GM12865 (cell line): ENCODE measurements at places on chromosomes 16 and 17.

DNA sequence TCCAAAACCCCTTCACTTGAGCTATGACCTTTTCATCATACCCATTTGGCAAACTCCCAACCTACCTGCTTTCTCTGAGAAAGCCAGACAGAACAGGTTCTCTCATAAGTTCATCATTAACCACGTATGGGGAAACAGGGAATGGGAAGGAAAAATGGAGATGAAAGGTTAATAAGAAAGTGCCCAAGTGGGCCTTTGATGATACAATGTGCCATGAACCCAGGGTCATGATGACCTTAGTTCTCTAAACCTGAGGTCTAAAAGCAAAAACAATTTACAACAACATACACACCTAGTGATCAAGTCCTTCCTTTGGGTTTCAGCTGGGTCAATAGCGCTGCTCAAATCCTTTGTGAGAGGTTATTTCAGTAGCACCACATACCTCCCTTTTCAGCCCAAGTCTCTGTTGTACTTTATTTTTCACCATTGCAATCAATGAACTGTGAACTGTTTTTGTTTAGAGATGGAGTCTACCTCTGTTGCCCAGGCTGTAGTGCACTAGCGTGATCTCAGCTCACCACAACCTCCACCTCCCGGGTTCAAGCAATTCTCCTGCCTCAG, 14.5 kb upstream of the RANGRF start:
- DNase-seq: no peak

GRCh38 chr16:56450986-56451752, at the start of the genes NUDT21 and OGFOD1:
Gene NUDT21 (minus strand): TSS chr16:56451332. CDS start chr16:56451202, 130 bp downstream.
Gene OGFOD1 (plus strand): TSS chr16:56451554. CDS start chr16:56451613, 59 bp downstream.
- DNase-seq: peak; percentile 97

DNA sequence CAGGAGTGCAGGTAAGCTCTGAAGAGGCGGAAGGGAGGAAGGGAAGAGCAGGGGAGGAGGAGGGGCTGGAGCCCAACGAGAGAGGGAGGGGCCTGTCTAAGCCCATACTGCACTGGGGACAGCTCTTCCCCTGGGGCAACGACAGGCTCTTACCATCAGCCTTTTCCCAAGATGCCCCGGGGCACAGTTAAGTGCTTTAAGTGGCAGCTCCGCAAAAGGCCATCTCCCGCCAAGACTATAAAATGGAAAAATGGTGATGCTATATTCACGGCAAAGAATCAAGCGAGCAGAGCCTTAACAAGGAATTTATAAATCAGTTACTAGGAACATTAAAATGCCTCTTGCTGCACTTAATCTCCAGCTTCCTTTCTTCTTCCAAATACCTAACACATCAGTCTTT, 110.2 kb upstream of the NLRP1 start:
- no peak for DNase-seq

DNA sequence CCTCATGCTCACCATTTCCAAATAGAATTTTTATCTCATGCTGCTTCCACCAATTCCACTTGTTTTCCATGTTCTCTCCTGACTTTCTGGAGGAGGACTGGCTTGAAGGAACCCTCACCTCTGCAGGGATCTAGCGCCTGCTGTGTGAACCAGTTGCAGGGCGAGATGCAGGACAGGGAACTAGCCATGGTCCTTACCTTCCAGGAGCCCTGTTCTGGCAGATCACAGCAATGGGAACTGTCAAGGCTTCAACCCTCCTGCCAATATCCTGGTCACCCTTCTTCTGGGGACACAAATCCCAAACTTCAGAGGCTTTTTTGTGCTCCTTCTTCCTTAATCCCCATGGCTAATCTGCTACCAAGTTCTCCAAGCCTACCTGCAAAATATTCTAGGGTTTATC, 60.4 kb upstream of the MMP2 start:
- no peak for DNase-seq

DNA sequence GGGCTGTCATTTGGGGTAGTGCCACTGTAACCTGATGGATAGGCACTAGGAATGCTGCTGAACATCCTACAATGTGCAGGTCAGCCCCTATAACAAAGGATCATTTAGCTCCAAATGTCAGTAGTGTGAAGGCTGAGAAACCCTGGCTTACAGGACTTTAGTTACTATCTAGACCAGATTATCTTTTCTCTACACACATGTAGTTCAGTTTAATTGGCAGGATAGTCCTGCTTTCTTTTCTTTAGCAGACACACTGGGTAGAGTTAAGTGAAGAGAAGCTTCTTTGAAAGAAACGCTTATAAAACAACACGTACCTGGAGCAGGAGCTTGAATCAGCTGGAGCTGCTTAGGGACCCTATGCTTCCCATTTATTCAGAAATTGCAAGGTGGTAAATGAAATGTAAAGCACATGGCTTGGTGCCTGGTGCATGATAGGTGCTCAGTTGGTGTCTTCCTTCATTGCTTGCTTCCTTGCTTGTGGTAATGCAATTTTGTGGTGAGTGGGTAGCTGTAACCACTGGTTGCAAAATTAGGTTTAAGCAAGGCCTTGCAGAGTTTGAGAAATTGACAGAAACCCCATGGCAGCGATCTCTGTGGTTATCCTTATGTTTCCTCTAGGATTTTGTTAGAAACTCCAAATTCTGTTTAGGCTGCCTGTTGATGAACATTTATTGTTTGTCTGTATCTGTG, 9.4 kb downstream of the METTL9 start:
- peak; percentile 27 for DNase-seq
